ENCODE measurements at places on chromosomes 12 and 14.

GRCh38 chr12:26768611-26769603, 64.1 kb downstream of the ITPR2 start:
- DNase-seq, result no peak

DNA sequence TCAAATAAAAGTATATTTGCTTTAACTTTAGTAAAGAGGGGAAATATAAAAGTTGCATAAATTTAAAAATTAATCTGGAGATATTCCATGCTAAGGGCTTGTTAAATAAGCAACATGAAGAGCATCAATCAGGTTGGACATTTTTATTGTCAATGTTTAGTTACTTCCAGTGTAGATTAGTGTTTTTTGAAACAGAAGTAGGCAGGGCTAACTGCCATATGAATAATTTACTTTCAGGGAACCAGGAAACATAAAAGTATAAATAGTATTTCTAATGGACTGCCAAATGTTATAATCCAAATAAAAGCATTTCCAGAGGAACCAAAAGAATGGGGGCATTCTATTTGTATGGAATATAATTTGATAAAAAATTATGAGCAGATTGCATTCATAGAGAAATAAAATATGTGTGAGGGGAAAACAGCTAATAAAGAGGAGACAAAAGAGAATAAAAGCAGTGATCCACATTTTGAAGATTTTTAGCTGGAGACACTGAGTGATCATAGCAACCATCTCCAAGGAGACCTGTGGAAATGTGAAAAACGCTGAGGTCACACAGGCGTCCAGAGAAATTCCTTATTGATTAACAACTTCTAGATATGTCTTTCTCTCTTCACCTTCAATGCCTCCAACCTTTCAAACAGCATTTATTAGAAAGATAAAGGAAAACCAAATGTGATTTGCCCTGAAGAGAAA, 70.8 kb downstream of the SRGAP1 start:
- no peak for DNase-seq

GRCh38 chr14:59281609-59282377, 93.3 kb downstream of the DAAM1 start:
- DNase-seq, result no peak

GRCh38 chr12:132071830-132072384, 72.2 kb downstream of the DDX51 start:
- DNase-seq, result no peak

DNA sequence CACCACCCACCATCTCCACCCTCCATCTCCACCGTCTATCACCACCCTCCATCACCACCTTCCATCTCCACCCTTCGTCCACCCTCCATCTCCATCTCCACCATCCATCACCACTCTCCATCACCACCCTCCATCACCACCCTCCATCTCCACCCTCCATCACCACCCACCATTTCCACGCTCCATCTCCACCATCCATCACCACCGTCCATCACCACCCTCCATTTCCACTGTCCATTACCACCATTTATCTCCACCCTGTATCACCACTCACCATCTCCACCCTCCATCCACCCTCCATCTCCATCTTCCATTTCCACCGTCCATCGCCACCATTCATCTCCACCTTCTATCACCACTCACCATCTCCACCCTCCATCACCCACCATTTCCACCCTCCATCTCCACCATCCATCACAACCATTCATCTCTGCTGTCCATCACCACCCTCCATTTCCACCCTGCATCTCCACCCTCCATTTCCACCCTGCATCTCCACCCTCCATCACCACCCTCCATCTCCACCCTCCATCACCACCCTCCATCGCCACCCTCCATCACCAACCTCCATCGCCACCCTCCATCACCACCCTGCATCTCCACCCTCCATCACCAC, 6.1 kb upstream of the CEP170B start:
- DNase-seq, result no peak
